ENCODE measurements at places on chromosomes 7 and 10.

DNA sequence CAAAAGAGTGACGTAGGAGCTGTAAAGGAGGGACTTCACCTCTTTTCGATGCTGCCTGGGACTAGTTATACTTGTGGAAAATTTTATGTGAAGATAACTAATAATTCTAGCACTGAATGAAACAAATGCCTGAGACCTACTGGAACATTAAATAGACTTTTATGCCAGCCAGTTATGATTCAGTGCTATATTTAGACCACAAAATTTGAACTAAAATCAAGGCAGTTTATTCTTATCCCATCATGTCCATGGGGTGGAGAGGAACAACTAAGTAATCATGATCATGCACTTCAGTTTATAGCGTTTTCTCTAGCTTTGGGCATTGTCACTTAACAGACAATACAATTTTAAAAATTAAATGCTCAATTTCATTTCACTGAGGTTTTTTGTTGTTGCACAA, 76.7 kb downstream of the ZEB1 start:
- DNase-seq, result no peak

DNA sequence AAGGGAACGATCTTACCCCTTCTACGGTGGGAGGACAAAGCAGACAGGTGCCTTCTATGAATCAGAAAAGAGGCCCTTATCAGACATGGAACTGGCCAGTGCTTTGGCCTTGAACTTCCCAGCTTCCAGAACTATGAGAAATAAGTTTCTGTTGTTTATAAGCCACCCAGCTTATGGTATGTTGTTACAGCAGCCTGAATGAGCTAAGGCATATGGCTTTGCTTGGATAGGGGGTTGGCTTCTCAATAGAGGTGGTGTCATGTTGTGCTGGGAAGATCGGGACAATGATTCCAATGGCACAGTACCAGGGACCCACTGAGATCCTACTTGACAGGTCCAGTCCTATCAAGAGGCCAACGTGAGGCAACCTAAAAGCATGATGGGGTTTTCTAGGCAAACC, 183.4 kb upstream of the BMPER start:
- DNase-seq, result no peak

GRCh38 chr7:99032928-99033327, 111.0 kb downstream of the SMURF1 start:
- DNase-seq, result no peak

- DNase-seq, result no peak
Observed at GRCh38 chr10:78202386-78202785, 168.7 kb downstream of the RPS24 start.

DNA sequence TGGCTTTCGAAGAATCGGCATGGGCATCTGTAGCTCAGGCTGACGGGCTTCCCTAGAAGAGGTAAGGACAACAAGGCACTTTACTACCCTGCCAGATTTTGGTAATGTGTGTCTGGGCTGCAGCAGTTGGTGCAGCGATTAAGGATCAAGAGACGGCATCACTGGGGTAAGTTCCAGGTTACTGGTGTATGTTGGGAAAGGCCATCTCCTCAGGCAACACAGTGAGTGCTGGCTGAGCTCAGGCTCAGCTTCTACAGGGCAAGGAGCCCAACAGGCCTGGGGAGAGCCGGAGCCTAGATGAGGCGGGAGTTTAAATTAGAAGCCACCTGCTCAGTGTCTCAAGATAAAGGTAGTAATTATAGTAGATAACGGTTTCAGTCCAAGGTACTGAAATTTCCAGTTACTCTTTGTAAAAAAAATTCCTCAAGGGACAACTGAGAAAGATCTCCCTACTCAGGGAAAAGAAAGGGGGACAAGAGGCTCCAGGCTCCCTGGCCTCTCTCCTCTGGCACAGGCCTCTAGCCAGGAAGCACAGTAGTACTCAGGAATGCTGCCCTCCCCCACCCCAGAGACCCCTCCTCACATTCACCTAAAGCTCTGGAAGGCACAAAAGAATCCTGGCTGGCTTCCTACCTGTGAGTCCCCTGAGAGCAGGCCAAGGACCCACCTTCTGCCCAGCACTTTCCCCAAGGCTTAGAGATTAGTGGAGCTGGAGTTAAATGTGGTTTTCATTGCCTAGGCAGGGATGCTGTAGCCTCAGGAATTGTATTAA, 3.9 kb downstream of the CXCL12 start:
- no peak for DNase-seq

GRCh38 chr7:25407053-25407452, 178.8 kb upstream of the NPVF start:
- DNase-seq, result no peak

GRCh38 chr7:155506854-155507337, 39.5 kb downstream of the CNPY1 start:
- DNase-seq, result peak; percentile 52

DNA sequence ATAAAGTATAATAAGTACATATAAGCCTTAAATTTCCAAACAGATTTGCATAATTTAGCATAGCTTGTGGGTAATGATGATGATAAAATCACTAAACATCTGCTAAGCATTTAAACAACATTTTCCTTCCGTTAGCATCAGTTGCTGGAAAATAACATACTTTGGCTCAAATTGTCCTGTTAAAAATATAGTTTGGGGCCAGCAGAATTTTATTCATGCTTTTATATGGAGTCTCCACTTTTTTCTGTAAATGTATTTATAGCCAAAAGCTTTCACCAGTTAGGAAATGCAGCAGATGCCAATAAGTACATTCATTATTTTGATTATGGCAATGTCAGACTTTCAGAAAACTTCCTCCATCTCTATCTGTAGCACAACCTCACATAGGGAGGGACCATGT, 107.2 kb downstream of the CNTNAP2 start:
- DNase-seq, result no peak

DNA sequence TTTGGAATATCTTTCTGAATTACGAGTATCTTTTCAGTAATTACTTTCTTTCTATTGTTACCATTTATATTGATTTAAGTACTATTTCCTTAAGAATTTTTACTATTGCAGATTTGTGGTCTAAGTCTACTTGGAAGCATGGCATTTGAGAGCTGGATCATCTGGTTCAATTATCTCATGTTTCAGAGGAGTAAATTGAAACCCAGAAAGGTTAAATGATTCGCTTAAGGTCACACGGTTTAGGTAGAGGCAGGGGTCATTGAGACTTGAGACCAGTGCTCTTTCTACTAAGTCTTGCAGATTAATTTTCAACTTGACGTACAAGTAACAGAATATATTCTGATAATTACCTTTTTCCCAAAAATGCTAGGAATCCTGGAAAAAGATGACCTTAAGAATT, 109.2 kb upstream of the GLCCI1 start:
- no peak for DNase-seq

DNA sequence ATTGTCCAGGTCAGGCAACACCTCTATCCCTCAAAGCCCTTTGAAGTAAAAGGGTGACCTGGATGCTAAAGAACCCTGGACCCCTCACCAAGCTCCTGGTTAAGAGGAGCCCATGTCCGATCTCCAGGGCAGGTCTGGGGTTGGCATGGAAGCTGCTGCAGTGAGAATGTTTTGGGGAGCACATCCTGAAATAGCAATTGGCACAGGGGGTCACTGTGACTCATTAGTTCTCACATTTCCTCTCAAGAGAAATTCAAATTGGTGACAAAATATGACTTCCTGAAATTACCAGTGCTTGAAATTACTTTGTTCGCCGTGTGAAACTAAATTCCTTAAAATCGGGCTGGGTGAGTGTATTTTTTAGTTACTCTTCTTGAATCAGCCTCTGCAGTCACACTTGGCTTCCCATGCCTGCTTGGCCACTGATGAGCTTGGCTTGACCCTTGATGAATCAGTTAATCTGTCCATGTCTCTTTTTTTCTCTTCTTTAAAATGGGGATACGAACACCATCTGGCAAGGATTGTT, 18.8 kb upstream of the ARHGAP22 start:
- no peak for DNase-seq

DNA sequence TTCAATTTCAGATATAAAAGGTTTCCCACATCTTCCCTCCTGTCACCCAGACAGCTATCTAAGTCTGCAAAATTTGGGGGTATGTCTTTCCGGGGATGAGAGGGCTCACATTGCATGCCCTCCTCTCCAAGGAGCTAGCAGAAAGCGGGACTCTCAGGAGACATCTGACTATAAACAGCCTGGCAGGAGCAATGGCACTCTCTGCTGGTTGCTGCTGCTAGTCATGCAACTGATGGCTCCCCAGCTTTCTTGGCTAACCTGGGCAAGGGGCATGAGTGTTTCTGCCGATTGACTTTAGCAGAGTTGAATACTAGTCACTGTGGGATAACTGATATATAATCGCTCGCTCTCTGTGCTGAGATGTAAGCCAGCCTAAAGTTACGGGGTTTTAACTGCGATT, 12.0 kb downstream of the TBX20 start:
- no peak for DNase-seq

- DNase-seq, result no peak
Observed at GRCh38 chr10:14884082-14884481, 5.4 kb downstream of the SUV39H2 start.

GRCh38 chr7:42739638-42740037, 172.2 kb downstream of the C7orf25 start:
- DNase-seq, result no peak

All from nephron progenitor cell (in vitro differentiated cells).